ENCODE measurements at places on chromosomes 13 and 19.

DNA sequence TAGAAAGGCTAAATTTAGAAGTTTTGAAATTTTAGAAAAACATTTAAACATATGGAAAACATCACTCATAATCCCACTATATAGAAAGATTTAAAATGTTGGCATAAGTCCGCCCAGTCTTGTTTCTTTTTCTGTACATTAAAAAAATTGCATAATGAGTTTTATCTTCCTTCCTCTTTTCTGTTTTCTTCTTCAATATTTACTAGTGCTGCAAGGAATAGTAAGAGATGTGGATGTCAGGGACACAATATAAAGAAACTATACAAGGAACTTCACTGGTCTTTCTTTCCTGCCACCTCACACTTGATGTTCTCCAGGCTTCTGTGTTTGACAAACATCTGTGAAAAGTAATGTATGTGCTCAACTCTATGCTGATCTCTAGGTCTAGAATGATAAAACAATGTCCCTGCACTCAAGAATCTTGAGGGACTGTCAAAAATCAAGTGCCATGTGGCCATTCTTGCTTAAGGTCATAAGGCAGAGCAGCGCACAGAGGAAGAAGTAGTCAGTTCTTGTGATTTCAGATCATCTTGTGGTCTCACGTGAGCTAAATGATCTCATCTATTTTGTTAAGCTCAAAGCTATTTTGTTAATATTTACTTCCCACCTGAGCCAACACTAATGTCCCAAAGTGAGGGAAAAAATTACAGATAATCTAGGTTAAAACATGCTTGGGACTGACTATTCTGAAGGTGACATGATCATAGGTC lies 186.9 kb upstream of the OBI1 start:
- no peak for DNase-seq

DNA sequence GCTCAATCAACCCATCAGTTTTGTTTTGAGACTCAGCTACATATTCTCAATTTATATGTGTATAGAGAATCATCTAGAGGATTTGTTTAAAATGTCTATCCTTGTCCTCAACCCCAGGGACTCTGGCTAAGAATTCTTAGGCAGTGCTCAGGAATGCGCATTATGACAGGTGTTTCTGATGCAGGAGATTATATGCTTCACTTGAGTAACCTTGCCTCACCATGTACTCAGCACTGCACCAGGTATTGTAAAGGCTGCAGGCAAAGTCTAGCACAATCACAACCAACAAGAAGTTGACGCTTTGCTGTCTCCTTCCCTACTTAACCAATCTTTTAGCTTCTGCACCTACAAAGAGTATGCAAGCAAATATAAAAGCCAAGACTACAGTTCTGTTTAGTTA lies 79.6 kb downstream of the LACC1 start:
- DNase-seq: no peak

- no peak for DNase-seq
These were observed 1.5 kb downstream of the ZNF814 start for GRCh38 chr19:57887195-57887941.

DNA sequence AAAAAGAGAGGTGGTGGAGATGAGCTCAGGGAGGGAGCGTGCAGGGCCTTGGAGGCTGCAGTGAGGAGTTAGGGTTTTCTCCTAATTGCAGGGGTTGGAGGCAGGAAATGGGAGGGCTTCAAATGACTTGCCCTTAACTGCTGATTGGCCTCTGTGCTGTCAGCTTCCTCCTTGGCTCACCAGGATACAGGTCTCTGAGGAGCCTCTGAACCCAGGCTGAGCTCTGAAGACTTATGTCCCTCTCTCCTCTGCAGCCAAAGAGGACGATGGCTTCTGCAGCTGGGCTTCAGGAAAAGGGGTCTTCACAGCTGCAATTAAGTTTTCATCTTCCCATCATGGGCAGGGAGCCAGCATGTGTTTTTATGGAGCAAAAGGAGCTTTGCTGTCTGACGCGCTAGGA lies 6.7 kb upstream of the RANBP3 start:
- no peak for DNase-seq

GRCh38 chr13:113855931-113856715 lies 7.8 kb downstream of the GAS6 start:
- no peak for DNase-seq

DNA sequence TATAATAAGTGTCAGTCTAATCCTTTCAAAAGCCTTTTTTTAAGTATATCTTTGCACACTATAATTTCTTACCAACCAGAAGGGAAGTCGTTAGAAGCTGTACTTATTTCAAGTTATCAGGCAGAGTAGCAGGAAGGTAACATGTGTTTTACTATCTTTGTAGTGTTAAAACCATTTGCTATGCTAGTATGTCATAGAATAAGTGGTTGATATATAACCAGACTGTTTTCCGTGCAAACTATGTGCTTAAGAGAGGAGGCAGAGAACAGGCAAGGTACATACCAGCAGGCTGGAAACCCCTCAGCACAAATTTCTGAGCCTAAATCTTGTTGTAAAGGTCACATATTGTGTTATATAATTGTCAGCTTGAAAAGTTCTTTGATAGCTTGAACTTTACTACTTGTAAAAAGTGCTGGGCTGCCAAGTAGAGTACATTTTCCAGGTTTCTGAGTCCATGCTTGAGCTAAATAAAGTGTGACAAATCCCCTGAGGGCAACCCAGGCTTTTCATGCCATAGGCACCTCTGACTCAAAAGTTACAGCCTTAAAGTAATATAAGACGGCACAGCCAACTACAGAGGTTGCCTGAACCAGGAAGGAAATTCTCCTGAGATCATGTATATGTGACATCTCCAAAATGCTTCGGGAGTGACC lies 1297.4 kb downstream of the PCDH9 start:
- DNase-seq: no peak

DNA sequence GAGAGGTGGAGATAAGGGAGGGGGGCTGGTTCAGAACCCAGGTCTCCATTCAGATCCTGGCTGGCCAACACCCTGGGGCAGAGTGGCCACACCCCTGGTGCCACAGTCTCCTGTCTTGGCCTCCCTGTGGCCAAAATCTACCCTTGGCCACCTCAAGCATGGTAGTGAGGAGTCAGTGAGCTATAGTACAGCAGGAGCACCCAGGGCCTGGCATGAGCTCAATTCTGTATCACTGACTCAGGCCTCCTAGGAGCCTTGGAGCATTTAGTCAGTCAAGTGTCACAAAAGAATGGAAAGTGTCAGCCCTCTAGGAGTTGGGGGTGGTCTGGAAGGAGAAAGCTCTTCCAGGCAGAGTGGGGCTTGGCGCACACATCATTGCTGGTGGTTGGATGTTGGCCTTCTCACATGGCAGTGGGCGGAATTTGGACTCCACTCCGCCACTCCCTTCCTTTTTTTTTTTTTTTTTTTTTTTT lies 6.6 kb upstream of the CD79A start:
- DNase-seq: no peak

DNA sequence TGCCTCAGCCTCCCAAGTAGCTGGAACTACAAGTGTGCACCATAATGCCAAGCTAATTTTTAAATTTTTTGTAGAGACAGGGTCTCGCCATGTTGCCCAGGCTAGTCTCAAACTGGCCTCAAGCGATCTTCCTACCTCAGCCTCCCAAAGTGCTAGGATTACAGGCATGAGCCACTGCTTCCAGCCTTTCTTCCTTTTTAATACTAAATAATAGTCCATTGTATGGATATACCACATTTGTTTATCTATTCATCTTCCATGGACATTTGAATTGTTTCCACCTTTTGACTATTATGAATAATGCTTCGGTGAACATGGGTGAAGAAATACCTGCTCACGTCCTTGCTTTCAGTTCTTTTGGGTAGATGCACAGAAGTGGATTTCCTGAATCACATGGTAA lies 24.4 kb downstream of the GARRE1 start:
- DNase-seq: no peak

- no peak for DNase-seq
These were observed 107.3 kb upstream of the ZNF507 start for GRCh38 chr19:32238076-32238475.
